ENCODE measurements at places on chromosomes 16 and 17.

- no peak for DNase-seq
These were observed 13.9 kb upstream of the OR1F1 start for GRCh38 chr16:3173892-3174617.

GRCh38 chr17:7911116-7911515 is 5.0 kb downstream of the RNF227 start:
- DNase-seq: no peak

DNA sequence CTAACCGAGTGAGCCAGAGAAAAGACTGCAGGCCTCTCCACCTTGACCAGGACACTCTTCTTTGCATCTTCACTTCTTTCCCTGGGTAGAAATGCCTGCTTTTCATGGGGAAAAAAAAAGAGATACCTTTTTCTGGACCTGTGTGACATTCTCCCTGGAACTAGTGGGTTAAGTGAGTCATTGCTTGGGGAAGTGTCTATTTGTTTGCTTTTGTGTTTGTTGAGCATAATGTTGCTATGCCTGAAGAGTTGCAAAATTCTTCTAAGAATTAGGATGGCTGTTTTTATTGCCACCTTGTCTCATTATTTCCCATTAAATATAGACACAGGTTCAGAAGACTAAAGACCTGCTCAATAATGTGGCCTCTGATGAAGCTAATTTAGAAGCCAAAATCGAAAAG is 18.8 kb downstream of the CLUAP1 start:
- peak; percentile 13 for DNase-seq

GRCh38 chr17:82175201-82175600 is 37.4 kb downstream of the CCDC57 start:
- DNase-seq: no peak

- peak; percentile 99 for DNase-seq
These were observed at the start of gene UTP18 for GRCh38 chr17:51260237-51261023. UTP18 (plus strand) TSS chr17:51260546; CDS start chr17:51260585, 39 bp downstream.

DNA sequence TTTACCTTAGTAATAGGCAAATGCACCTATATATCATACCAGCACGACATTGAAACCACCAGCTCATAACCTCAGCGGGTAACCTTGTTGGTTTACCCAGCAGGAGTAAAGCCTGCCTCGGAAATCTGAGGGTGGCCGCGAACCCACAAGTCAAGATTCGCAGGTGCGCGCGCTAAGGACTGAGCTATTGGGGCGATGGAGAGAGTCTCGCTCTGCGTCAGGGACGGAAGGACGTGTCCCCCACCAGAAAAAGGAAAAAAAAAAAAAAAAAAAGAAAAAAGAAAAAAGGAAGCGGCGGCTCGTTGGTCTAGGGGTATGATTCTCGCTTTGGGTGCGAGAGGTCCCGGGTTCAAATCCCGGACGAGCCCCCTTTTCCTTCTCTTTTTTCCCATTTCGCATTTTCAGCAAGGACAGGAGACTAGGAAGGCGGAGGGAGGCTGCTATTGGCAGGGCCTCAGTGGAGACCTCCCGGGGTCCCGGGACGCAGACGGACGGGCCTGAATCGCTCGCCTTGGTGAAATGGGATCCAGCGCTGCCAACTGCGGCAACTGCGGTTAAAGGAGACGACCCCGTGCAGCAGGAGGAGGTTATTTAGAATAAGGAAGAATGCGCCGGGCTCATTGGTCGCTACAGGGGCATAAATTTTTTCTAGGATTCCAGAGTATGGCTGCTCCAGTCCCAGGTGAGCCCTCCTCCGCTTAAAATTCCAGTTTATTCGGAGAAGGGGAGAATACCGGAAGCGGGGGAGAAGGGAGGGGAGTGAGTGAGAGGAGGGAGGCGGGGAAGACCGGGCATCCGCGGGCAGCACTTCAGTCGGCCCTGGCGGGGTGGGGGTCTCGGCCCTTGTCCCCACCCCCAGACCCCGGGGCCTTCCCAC is at the start of gene OR1F1:
Gene OR1F1 (plus strand): TSS at position 407 of the 877 bp plus-strand sequence.
- peak; percentile 53 for DNase-seq

DNA sequence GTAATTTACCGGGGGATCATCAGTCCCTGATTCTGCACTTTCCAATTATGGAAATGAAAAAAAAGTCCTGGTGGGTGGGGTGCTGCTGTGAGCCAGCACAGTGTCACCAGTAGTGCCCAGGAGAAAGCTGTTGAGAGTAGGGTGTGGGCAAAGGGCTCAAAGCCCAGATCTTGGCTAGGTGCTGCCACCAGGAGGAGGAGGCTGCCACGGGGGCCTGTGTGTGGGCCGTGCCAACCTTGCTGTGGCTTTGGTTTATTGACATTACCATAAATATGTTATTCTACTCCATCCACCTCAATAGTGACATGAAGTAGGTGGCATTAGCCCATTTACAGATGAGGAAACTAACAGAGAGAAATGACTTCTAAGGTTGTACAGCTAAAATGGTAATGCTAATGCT is 6.7 kb upstream of the PRPSAP2 start:
- DNase-seq: no peak

DNA sequence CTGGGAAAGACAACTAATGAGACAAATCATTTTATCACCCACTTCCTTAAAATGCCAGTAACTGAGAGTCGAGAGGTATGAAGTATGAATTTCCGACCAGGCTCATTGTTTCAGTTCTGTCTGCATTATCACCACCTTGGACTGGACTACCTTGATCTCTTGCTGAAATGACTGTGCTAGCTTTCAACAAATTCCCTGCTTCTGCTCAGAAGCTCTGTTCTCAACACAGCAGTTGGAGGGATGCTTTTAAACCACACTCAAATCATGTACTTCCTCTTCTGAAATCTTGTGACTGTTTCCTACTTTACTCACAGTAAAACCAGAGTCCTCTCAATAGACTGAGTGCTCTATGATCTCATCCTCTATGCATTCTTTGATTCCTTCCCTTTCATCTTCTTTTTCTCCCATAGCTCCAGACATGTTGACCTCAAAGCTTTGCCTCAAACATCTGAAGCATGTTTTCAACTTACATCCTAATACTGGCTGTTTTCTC is 195.8 kb downstream of the KCNJ2 start:
- peak; percentile 93 for DNase-seq
